Stimulated activated CD8-positive, alpha-beta memory T cell treated with anti-CD3 and anti-CD28 coated beads, Interleukin-7, amount 100 ng/mL, for 4 hours (primary cell): ENCODE measurements at places on chromosomes 13 and 19.

- DNase-seq: no peak
Measured at GRCh38 chr13:23871616-23872220, 17.5 kb downstream of the MIPEP start.

- DNase-seq: no peak
Measured at GRCh38 chr13:76439546-76439945, 446.7 kb downstream of the KCTD12 start.

- DNase-seq: no peak
Measured at GRCh38 chr19:33831825-33832224, 35.2 kb downstream of the KCTD15 start.

GRCh38 chr13:44905556-44905955, 83.7 kb downstream of the NUFIP1 start:
- no peak for DNase-seq

DNA sequence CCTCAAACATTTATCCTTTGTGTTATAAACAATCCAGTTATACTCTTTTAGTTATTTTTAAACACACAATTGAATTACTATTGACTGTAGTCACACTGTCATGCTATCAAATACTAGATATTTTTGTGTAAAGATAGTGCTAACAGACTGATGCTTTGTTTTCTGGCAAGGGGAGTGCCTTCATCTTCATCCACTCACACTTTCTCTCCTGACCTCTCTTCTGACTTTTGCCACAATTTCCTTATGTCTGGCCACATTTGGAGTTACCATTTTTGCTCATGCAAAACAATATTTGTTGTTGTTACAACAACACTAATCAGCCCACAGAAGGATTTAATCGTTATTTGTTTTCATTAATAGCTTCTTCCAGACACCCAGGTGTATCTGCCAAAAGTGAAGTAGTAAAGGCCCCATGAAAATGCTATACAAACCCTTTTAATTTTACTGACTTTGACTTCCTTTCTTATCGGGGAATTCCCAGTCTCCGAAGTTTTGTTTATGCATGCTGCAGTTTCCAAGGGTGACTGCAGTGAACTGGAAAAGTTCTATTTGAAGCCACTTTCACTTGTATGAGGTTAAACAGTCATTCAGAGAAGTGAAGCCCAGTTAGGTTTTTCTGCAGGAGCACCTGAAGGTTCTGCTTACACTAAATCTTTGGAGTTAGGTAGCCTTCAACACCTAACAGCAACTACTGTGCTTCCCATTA, 66.1 kb upstream of the FRY start:
- no peak for DNase-seq

DNA sequence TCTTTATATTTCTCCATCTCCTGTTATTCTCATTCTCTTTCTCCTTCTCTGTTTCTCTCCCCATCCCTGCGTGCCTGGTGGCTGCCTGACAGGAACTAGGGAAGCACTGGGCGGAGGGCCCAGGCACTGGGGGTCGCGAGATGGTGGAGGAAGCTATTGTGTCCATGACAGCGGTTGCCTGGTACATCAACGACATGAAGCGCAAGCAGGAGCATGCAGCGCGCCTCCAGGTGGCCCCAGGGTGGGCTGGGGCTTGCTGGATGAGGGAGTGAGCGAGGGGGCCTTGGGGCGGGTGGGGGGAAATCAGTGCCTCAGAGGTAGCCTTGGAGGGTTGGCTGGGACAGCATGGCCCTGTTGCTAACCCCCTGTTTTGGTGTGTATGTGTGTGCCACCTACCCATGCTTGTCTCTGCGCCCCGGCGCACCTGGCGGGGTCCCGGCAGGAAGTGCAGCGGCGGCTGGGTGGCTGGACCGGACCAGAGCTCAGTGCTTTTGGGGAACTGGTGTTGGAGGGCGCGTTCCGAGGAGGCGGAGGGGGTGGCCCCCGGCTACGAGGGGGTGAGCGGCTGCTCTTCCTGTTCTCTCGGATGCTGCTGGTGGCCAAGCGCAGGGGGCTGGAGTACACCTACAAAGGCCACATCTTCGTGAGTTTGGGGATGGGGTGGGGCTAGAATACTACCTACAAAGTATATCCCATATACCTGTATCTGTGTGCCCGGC, 5.2 kb downstream of the PLEKHG2 start:
- DNase-seq: no peak

GRCh38 chr19:47713046-47714021, at the start of gene EHD2:
Gene EHD2 (plus strand): TSS chr19:47713422. CDS start chr19:47716613, 3,191 bp downstream.
- peak; percentile 23 for DNase-seq

DNA sequence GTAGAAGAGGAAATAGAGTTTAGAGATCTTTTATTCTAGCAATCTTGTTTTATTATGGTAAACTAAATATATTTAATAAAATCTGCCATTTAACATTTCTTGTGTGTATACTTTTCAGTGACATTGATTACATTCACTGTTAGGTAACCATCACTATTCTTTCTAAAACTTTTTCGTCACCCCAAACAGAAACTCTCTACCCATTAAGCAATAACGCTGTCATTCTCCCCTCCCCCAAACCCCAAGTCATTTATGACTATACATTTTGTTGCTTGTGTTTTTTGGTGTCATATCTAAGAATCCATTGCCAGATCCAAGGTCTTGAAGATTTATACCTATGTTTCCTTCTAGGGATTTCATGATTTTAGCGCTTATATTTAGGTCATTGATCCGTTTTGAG, 10.6 kb downstream of the URI1 start:
- DNase-seq: no peak
